Right kidney (tissue), 9 donors: ENCODE measurements at places on chromosomes 6 and 20.

- no peak for DNase-seq
Measured at GRCh38 chr20:49705358-49705757, 8.3 kb downstream of the B4GALT5 start.

DNA sequence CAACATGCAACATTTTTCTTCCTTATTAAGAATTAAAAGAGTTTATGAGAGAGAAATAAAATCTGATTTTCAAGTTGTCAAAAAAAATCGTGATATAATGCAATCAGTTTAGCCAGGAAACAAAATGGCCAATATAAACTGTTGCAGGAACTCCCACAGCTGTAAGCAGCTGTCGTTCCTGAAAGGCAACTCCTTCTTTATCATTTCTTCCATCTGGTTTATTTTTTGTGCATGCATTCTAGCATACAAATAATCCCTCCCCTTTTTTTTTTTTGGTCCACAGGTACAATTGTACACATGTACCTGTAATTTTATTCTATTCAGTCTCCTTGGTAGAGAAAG is 19.7 kb downstream of the TRAF3IP2 start:
- no peak for DNase-seq

GRCh38 chr6:30935018-30935417 is 3.0 kb upstream of the SFTA2 start:
- DNase-seq = no peak

GRCh38 chr6:108027594-108027993 is 46.9 kb downstream of the OSTM1 start:
- DNase-seq = no peak

DNA sequence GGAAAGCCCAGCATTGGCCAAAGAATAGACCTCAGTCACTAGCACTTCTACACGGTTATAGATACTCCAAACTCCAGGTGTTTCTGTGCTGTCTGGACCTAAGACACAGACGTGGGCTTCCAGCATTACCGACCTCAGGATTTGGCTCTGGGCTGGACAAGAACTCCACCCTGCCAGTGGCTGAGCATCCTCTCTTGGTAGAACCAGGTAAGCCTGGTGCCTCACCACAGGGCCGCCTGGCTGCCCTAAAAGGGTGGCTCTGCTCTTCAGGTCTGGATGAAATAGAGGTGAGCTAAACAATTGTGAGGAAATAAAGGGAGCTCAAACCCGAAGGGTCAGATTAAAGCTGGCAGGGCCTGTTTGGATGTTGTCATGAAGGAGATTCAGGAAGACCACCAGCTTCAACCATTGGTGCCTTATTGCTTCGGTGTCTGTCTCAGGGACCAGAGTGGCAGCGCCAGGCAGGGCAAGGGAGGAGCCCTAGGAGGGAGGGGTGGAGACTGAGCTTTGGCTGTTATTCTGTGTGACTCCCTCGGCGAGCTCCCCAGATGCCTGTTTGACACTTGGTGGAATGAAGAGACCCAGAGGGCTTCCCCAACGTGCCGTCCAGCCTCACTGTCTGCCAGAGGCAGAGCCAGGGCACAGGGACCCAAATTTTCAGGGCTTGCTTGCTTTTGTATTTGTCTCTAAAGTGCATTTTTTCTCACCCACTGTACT is 8.6 kb downstream of the SYNDIG1 start:
- DNase-seq = no peak

GRCh38 chr6:37812841-37813240 is 6.7 kb upstream of the ZFAND3 start:
- no peak for DNase-seq

GRCh38 chr20:44703183-44703925 is 11.8 kb upstream of the CCN5 start:
- no peak for DNase-seq

GRCh38 chr20:5171064-5171789 is 44.4 kb downstream of the CDS2 start:
- no peak for DNase-seq

DNA sequence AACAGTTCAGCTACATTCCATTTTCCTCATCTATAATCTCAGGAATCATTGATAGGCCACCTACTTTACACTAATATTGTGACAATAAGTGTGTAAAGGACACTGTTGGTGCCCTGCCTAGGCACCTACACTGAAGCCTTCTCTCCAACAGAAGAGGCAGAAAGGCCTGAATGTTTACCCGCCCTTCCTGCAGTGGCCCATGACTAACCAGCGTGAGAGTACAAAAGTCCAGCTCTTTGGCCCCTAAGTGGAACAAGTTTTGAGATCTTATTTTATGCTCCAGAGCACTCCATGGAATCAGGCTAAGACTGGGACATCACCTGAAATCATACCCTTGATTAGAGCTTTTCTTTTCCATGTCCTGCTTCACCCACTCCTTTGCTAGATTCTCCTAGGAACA is 359.7 kb downstream of the ARHGAP18 start:
- DNase-seq = no peak

- DNase-seq = no peak
Measured at GRCh38 chr6:52704060-52704459, 33.1 kb downstream of the TMEM14A start.

GRCh38 chr6:108531332-108531731 is 29.4 kb upstream of the FOXO3 start:
- DNase-seq = no peak

GRCh38 chr6:167495506-167496401 is 170.9 kb downstream of the TTLL2 start:
- no peak for DNase-seq

GRCh38 chr20:6746901-6747609 is 20.4 kb upstream of the BMP2 start:
- no peak for DNase-seq

- no peak for DNase-seq
Measured at GRCh38 chr20:513429-513828, 30.2 kb downstream of the CSNK2A1 start.

- no peak for DNase-seq
Measured at GRCh38 chr6:139539852-139540251, 165.4 kb upstream of the CITED2 start.

GRCh38 chr6:38775870-38776269 is 60.8 kb downstream of the DNAH8 start:
- no peak for DNase-seq

DNA sequence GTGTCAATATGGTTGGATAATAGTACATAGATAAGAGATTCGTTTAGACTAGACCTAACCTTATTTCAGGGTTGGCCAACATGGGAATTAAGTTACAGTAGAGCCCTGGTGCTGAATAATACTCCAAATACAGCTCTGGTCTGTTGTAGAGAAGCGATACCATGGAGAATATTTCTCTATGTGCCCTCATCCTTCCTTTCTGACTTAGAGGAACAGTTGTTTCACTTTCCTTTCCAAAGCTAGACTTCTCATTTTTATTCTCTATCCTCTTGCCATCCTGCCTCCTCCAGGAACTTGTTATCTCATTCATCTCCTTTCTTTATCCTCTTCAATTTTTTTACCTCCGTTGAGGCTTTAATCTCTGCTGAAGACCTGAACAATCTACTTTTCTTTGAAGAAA is 68.9 kb downstream of the EDN1 start:
- no peak for DNase-seq

DNA sequence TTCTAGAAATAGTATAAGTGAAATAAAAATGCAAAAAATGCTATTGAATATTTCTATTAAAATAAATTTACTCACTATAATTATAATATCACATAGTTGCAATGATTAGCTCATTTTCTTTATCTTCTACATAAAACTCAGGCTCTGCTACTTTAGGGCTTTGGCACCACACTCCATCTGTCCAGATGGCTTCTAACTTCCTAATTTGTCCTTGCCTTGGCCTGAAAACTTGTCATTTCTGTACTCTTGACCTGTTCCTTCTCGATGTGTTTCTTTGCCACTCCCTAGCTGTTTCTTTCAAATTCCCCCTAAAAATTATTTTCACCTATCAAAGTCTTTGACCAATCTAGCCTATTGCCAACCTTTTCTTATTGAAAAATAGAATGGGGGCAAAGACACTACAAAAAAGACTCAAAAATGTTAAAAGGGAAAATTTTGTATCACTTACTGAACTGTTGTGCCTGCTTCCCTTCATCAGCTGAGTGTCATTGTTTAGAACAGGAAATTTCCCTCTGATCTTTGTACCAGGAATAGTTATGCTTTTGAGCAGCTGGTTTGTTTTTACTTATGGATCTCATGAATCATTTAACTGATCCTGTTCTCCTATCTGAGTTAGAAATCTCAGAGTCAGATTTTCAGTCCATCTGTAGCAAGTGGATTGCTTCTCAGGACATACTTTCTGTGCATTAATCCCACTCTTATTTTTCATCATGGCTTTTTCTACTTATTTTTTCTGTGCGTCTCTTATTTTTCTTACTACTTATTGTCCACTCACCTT is 279.2 kb upstream of the CNR1 start:
- no peak for DNase-seq

GRCh38 chr6:125097186-125097585 is 56.4 kb upstream of the TPD52L1 start:
- no peak for DNase-seq

DNA sequence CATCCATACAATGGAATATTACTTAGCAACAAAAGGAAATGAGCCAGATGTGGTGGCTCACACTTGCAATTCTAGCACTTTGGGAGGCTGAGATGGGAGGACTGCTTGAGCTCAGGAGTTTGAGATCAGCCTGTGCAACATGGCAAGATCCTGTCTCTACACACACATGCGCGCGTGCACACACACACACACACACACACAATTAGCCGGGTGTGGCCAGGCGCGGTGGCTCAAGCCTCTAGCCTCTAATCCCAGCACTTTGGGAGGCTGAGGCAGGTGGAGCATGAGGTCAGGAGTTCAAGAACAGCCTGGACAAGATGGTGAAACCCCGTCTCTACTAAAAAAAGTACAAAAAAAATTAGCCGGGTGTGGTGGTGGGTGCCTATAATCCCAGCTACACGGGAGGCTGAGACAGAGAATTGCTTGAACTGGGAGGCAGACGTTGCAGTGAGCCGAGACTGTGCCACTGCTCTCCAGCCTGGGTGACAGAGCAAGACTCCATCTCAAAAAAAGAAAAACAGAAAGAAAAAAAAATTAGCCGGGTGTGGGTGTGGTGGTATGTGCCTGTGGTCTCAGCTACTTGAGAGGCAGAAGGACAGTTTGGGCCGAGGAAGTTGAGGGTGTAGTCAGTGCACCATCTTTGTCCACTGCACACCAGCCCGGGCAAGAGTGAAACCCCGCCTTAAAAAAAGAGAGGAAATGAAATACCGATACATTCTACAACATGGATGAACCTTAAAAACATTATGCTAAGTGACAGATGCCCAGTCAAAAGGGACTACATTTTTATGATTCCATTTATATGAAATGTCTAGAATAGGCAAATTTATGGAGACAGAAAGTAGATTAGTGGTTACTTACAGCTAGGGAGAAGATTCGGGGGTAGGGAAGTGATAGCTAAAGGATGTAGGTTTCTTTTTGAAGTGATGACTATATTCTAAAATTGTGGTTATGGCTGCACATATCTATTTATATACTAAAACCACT is 52.5 kb downstream of the RBL1 start:
- DNase-seq = no peak

GRCh38 chr6:42294759-42295158 is 77.1 kb upstream of the MRPS10 start:
- DNase-seq = no peak

GRCh38 chr6:106783640-106784566 is 154.5 kb downstream of the QRSL1 start:
- DNase-seq = no peak

DNA sequence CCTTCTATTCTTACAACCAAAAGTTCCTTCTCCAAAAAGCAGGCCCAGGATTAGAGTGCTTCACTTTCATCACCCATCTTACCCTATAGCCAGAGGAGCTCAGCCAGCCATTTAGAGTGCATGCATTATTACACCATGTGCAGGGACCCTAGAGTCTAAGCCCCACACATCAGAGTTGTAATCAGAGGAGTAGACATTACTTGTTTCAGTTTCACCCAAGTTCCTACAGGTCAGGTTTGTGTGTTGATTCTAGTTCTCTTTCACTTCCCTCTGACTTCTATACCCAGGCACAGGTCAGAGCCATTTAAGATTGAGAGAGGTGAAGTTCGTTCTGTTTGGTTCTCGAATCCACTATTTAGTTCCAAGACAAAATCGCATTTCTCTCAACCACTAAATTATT is 16.3 kb upstream of the ARFGEF3 start:
- no peak for DNase-seq

DNA sequence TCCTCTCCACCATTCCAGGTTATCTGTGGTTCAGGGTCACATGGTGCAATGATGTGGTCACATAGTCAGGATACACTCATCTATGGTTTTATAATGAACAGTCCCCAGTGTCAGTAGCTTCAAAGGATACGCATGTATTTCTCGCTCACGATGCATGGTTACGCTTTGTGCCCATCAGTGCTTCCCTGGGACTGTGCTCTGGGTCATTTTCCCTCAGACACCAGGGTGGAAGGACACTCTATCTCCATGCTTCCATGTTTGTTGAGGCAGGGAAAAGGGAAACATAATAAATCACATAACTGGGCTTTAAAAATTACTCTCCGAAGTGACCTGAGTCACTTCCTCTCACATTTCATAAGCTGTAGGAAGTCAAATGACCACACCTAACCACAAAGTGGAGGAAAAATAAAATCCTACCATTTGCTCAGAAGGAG is 394.8 kb upstream of the NOX3 start:
- no peak for DNase-seq

DNA sequence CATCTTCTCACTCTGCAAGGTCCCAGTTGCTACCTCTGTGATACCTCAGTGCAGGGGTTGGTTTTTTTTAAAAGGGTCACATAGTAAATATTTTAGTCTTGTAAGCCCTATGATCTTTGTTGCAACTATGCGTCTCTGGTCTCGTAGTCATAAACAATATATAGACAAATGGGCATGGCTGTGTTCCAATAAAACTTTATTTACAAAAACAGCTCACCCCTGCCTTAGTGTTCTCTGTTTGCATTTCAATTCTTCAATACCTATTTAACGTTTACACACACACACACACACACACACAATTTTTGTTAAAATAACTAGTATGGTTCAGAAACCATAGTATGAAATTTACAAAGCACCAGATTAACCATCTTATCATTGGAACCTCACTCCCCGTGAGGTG is 216.8 kb downstream of the PREX1 start:
- no peak for DNase-seq

- peak; percentile 16 for DNase-seq
Measured at GRCh38 chr20:59469267-59470252, 134.8 kb upstream of the PHACTR3 start.

GRCh38 chr6:106972500-106972899 is 2.0 kb downstream of the CD24 start:
- peak; percentile 48 for DNase-seq

DNA sequence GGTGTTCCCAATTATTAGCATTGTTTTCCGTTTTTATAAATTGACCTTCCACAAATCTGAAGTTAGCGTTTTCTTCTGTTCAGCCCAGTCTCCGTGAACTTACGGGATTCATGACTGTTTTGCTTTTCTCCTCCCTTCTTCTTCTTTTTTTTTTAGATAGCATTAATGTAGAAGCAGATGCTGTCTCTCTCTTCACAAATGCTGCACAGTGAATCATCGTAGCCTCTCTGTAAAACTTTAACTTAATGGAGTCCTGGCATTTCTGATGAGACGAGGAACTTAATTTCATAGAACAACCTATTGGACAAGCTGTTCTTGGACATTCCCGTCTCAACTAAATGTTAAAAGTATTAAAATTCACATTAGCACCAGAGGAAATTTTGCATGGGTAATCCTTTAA is 138.0 kb upstream of the EEF1E1 start:
- DNase-seq = no peak

GRCh38 chr6:108591040-108591816 is 30.5 kb downstream of the FOXO3 start:
- DNase-seq = no peak
